ENCODE measurements at places on chromosomes 4 and X.

DNA sequence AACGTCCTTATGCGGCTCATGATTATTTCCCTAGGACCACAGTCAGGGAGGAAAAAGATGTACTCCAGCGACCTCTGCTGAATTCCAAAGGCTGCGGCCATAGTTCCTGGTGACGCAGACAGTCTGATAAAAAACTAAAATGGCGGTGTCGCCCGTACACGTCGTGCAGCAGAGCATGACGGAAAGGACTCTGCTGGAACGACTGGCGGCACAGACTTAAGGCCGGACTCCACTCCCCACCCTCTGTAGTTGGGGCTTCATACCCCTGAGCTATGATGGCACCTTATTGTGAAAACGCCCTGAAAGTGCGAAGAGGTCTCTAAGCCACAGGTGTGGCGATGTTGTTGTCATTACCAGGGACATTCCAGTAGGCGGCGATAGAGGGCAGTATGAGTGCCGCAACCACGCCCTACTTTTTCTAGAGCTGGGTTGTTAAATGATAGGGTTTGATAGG lies 90.0 kb upstream of the EDA2R start:
- DNase-seq: peak; percentile 14

GRCh38 chr4:107210450-107211239 lies 174.5 kb upstream of the DKK2 start:
- DNase-seq: no peak

GRCh38 chr4:151824656-151825055 lies 63.8 kb upstream of the GATB start:
- no peak for DNase-seq

DNA sequence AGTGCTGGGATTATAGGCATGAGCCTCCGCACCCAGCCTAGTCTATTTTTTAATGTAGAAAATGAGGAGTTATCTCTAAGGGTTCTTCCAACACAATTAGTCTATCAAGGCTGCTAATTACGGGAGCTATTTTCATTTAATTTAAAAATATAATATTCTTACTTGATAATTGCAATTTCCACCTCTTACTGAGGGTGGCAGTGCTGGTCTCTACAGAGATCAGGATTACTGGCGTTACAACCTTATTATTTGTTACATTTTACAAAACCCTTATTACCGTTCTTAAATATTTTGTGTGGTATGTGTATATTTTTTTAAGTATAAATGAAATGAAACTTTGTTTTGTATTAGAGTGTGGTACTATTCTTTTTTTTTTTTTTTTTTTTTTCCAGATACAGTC lies 17.6 kb upstream of the GK start:
- no peak for DNase-seq

GRCh38 chr4:25926462-25926861 lies 12.4 kb downstream of the SMIM20 start:
- no peak for DNase-seq

DNA sequence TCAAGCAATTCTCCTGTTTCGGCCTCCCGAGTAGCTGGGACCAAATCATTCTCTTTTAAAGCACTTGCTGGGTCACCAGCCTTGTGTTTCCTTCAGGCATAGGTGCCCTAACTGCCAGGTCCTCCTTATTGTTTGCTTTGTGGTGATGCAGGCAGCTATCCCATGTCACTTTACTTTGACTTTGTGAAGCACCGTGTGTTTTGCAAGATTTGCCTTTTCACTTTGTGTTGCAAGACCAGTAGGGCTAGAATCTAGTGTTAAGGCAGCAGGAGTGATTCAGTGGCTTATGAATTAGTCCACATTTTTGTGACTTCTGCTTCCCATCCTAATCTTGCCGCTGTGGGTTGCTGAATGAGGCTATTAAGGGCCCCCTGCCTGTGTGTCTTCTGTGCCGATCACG lies 20.2 kb downstream of the SYAP1 start:
- no peak for DNase-seq

- no peak for DNase-seq
These were observed 2.2 kb downstream of the PWWP3B start for GRCh38 chrX:106170318-106170717.

DNA sequence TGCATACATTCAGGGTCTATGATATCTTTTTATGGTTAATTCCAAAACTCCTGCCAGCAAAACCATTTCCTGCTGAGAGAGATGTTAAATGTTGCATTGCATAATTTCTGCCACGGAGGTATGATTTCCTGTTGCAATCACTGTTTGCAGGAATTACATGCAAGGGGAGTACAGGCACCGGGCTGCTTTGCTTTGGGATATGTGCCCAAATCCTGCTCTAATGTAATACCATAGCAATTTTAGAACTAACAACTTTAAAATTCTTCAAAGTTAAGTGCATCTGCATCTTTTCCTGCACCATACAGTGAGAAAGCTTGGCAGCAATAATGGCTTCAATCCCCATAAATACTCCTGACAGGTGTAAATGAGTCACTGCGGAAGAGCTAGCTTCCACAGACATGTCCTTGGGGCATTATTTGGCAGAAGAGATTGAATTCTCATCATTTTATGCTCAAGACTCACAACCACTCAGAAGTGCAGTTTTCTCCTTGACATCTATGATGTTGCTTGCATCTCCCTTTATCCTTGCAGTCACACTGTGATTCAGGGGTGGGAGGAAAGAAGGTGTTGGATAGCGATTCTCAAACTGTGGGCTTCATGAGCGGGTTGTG lies 29.6 kb downstream of the TRIM2 start:
- DNase-seq: no peak

DNA sequence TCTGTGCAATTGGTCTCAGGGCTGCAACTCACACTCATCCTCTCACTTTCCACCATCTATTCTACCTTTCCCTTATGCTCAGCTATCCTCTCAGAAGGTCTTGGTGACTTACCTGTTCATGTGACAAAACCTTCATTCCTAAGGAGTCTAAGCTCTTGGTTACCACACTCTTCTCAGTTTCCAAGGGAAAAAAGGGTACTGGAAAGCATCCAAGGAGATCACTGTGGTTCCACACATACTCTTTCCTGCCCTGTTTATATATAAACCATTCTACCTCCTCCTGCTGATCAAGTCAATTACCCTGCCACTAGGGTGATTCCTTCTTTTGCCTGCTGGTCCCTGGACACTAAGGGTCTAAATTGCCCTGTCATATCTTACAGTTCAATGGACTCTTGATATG lies 57.2 kb upstream of the MAML3 start:
- DNase-seq: no peak

- DNase-seq: no peak
These were observed 10.4 kb downstream of the TMSB4X start for GRCh38 chrX:12985331-12985730.

- no peak for DNase-seq
These were observed 49.2 kb downstream of the SEL1L3 start for GRCh38 chr4:25813448-25814106.

DNA sequence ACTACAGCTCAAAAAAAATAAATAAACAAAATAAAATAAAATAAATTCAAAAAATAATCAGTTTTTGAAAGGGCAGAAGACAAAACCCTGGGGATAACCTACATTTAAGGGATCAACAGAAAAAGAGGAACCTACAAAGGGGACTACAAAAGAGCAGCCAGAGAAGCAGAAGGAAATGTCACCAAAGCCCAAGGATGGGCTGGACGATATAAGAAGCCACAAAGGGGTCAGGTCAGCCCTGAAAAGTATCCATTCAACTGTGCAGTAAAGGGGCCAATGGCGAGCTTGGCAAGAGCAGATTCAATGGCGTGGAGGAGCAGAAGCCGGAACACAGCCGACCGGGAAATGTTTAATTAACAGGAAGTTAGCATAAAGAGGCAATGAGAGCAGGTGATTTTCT lies 16.9 kb downstream of the ACOT9 start:
- DNase-seq: no peak

DNA sequence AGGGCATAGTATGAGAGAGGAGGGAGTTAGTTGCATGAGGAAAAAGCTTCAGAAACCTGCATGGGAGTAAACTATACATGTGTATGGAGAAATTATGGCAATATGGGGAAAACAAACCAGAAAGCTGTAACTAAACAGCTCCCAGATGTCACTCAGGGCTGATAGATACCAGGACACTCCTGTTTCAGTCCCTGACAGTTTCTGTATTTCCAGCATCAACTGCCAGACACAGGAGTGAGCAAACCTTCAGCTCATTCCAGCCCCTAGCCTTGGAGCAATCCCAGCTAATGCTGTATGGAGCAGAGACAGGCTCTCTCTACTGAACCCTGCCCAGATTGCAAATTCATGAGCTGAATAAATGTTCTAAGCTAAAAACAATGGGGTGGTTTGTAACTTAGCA lies 382.9 kb upstream of the MAGEB18 start:
- no peak for DNase-seq

DNA sequence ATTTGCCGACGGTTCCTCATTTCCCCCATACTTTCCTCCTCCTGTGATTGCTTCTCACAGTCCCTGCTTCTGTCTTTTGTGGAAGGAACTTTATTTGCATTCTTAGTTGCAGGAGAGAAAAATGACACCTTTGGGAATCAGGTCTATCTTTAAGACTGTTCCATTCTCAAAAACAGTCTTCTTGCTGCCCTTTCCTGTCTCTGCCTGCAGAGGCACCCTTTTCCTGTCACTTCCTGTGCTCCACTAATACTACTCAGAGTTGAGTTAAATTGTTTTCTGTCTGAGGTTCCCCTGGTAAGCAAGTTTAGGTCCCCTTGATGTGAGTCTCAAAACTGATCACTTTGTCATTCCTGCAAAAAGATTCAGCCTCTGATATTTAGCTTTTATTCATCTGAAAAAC lies 208.8 kb upstream of the CLNK start:
- DNase-seq: no peak

DNA sequence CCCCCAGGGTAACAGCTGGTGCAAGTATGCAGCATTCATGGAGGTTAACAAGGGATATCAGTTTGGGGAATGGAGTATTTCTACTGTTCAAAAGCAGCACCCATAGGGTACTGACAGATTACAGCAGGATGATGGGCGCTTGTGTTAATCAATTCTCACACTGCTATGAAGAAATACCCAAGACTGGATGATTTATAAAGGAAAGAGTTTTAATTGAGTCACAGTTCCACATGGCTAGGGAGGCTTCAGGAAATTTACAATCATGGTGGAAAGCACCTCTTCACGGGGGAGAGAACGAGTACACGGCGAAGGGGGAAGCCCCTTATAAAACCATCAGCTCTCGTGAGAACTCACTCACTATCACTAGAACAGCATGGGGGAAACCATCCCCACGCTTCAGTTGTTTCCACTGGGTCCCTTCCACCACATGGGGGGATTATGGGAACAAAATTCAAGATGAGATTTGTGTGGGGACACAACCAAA lies 64.1 kb downstream of the TNIP2 start:
- no peak for DNase-seq

DNA sequence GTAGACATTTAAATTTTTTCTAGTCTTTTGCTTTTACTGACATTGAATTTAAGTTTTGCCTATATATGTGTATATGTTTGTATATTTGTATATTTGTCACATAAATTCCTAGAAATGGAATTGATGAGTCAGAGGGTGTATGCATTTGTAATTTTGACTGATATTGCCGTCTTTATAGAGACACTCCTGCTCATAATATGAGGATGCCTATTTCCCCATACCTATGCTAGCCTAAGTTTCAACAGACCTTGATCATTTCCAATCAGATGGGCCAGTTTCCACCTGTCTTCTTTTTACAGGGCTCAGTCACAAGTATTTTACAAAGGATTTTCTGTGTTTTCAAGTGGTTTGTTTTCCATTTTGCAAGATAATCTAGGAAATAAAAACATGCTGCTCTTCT lies 10.8 kb downstream of the PDLIM5 start:
- no peak for DNase-seq

DNA sequence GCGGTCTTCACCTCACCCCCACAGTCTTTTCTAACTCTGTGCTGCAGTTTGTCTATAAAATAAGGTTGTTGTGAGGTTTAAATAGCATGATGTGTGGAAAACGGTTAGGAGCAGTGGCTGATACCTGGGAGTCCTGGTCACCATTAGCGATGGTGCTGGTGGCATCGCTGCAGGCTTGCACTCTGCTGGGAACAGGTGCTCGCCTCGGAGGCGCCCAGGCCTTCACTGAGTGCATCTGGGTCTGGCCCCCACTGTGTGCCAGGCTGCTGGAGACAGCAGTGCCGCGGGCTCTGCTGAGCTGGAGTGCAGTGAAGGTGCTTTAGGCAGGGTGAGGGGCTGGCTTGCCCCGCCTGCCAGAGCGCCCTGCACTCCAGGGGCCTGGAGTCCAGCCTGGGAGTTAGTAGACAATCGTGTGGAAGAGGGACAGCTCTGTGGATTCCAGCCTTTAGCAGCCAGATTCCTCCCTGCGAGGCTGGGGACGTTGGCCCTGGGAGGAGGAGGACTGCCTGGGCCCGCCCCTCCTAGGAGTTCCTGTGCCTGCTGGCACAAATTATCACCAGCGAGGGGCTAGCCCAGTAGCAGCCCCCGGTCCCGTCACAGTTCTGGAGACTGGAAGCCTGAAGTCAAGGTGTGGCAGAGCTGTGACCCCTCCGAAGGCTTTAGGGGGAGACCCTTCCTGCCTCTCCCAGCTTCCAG lies 7.3 kb downstream of the RGS12 start:
- no peak for DNase-seq

DNA sequence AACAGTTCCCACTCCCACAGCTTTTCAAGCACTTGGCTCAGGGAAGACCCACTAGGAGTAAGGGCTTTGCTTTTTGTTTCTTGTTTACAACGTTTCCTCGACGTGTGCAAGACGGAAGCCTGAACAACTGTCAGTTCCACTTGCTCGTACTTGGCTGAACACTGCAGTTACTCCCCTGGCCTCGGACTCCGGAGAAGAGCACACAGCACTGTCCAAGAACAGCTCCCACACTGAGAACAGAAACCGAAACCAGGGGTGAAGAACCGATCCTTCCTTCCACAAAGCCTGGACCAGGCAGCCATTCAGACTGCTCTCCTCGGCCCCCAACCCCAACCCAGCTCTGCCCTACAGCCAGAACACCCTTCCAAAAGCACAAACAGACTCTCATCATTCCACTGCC lies 25.5 kb downstream of the IRF2 start:
- no peak for DNase-seq

DNA sequence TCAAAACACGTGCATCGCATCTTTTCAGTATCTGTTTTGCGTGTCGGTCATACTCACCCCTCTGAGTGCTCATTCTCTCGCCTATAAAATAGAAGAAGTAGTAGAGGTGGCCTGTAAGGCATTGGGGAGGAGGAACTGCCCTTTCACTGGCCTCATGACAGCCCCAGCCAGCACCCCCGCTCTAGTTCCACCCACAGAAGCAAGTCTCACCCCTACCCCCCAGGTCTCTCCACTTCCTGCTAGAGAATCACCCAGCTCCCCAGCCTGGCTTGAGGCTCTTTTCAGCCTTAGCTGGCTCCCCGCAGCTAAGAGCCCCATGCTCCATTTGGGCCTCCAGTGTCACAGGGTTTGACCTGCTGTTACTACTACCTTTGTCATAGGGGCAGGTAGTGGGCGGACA lies 11.8 kb downstream of the HDAC6 start:
- no peak for DNase-seq

- no peak for DNase-seq
These were observed 97.3 kb upstream of the HPRT1 start for GRCh38 chrX:134362560-134363089.

- DNase-seq: no peak
These were observed 26.8 kb upstream of the DUSP21 start for GRCh38 chrX:44817029-44817428.

DNA sequence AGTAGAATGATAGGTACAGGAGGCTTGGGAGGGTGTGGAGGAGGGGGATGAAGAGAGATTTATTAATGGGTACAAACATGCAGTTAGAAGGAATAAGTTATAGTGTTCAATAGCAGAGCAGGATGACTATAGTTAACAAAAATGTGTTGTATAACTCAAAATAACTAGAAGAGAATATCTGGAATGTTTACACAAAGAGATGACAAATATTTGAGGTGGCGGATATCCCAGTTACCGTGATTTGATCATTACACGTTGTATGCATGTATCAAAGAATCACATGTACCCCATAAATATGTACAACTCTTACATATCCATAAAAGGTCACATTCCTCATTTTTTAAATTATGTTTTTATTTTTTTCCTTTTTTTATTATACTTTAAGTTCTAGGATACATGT lies 456.6 kb downstream of the MAGEB5 start:
- DNase-seq: no peak

Measured in stimulated activated naive CD4-positive, alpha-beta T cell treated with Interleukin-2 at 50 U/mL for 16 hours (primary cell).